ENCODE measurements at places on chromosomes 11 and 22. TPM values are rescaled to one million over a fixed set of nuclear protein-coding genes. Genes with fewer than 3 reads are reported as not detected.

SMIM38 gene
- total RNA-seq = 1.8 TPM

POU2AF2 gene
- total RNA-seq = not detected

SYNGR1 gene
- not detected for total RNA-seq

SCGB2A2 gene
- total RNA-seq = not detected

ROBO4 gene
- not detected for total RNA-seq

RAPSN gene
- not detected for total RNA-seq

FUT4 gene
- total RNA-seq = 3.9 TPM

MUC2 gene
- not detected for total RNA-seq

BTBD18 gene
- not detected for total RNA-seq

OR10A5 gene
- not detected for total RNA-seq

TP53AIP1 gene
- total RNA-seq = not detected

CEP126 gene
- 1.8 TPM for total RNA-seq

DRD4 gene
- total RNA-seq = 0.39 TPM

SLC39A13 gene
- total RNA-seq = 17.7 TPM

PRR33 gene
- total RNA-seq = not detected

KCNJ5 gene
- total RNA-seq = not detected

OR52I1 gene
- total RNA-seq = not detected

PYGM gene
- total RNA-seq = 1.6 TPM

RFPL1 gene
- total RNA-seq = not detected

SLC36A4 gene
- 14.0 TPM for total RNA-seq

CHRDL2 gene
- total RNA-seq = not detected

SLC22A9 gene
- total RNA-seq = not detected

TRIM51 gene
- total RNA-seq = not detected

RFPL3 gene
- not detected for total RNA-seq

SLC15A3 gene
- total RNA-seq = 1.3 TPM

HEPN1 gene
- not detected for total RNA-seq

CSNK2A3 gene
- 2.2 TPM for total RNA-seq

GAL gene
- total RNA-seq = 0.97 TPM

TTC28 gene
- total RNA-seq = 0.59 TPM

SGSM1 gene
- total RNA-seq = 0.38 TPM

IGSF9B gene
- total RNA-seq = 24.6 TPM

VPREB3 gene
- not detected for total RNA-seq

SLC1A2 gene
- not detected for total RNA-seq

MUC5B gene
- total RNA-seq = not detected

DGCR6L gene
- 31.3 TPM for total RNA-seq

GDPD4 gene
- not detected for total RNA-seq
